ENCODE measurements at places on chromosomes 6 and 20.

GRCh38 chr20:31821427-31821826 is 2.3 kb downstream of the MYLK2 start:
- DNase-seq = no peak

DNA sequence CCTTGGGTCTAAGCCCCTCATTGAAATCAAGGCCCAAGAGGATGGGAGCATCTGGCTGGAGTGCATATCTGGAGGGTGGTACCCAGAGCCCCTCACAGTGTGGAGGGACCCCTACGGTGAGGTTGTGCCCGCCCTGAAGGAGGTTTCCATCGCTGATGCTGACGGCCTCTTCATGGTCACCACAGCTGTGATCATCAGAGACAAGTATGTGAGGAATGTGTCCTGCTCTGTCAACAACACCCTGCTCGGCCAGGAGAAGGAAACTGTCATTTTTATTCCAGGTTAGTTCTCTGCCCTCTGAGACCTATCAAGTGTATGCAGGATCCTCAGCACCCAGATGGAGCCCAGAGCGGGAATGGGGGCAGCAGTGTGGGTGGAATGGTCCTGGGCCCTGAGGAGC is 5.1 kb downstream of the BTN2A2 start:
- peak; percentile 5 for DNase-seq

DNA sequence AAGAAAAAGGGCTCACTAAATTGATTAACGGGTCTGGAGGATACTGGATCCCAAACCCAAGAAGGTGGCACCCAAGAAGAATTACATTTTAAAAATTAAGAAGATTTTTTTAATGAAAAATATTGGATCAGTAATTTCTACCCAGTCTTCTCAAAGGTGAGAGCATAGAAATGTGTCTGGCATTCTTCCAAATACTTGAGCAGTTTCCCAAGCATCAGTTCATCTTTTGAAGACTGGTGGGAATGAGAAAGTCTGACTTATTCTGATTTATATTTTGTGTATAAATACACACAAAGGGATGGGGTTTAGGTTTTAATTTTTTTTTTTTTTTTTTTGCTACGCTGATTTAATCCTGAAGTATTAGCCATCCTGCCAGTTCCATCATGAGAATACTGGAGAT is 3.3 kb downstream of the MGME1 start:
- DNase-seq = no peak

GRCh38 chr20:44056010-44056698 is 130.8 kb downstream of the JPH2 start:
- DNase-seq = peak; percentile 64

DNA sequence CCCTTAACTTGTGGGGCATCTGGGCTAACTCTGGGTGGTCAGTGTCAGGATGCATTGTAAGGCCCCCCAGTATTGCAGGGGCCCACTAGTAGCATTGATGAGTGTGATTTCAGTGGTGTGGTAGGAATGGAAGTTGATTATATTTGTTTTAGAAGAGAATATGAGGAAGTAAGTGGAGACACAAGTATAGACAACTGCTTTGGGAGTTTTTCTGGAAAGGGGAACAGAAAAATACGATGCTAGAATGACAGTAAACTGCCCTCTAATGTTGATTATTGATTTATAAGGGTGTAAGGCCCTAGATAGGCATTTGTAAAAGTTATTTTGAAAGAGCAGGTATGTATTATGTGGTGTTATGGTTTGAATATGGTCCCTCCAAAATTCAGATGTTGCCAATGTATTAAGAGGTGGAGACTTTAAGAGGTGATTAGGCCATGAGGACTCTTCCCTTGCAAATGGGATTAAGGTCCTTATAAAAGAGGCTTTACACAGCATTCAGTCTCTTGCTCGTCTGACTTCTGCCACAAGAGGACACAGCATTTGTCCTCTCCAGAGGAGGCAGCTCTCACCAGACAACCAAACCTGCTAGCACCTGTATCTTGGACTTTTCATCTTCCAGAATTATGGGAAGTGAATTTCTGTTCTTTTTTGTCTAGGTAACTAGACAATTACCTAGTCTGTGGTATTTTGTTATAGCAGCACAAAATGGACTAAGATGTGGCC is 135.9 kb upstream of the DTNBP1 start:
- DNase-seq = no peak

- DNase-seq = peak; percentile 59
These were observed 2.1 kb downstream of the EZR start for GRCh38 chr6:158816803-158817727.

- DNase-seq = no peak
These were observed 705.6 kb downstream of the UTRN start for GRCh38 chr6:144990784-144991183.

DNA sequence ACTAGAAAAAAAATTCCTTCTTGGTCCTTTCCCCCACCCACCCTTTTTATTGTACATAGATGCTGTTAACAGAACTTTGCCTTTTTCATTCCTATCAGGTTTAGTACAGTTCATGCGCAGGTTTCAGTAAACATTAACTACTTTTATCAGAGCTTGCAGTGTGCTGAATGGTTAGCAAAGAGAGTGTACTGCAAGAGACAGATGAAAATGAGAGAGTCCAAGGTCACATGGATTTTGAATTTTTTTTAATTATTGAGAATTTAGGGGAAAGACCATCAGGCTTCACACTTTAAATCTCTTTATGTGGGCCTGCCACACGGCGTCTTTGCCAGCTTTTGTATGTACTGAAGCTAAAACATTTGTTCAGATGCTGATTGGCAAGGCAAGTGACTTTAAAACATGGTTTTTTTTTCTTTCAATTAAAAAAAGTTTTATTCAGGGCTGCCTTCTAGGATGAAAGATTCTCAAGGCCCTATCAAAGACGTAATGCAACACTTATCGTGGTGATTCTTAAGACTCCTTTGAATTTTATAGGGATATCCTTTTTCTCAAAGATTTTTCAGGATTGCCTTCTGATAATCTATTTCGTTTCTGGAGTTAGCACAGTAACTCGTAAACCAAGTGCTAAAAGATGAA is 32.2 kb downstream of the RREB1 start:
- no peak for DNase-seq

DNA sequence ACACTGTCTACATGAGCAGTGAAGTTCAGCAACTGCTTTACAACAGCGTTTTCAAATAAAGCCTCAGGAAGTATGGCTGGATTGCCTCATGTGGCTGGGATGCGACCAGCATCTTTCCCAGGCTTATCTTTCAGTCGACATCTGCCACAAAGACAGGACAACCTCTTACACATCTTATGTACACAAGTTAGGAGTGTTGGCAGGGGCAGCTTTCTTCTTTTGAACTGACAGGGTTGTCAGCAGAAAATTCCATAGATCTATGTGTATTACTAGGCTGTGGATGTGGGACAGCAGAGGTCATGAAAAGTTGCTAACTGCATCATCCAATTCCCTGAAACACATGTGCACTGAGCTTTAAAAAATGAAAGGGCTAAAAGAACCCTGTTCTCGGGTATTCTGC is 48.1 kb downstream of the PLAGL1 start:
- no peak for DNase-seq

DNA sequence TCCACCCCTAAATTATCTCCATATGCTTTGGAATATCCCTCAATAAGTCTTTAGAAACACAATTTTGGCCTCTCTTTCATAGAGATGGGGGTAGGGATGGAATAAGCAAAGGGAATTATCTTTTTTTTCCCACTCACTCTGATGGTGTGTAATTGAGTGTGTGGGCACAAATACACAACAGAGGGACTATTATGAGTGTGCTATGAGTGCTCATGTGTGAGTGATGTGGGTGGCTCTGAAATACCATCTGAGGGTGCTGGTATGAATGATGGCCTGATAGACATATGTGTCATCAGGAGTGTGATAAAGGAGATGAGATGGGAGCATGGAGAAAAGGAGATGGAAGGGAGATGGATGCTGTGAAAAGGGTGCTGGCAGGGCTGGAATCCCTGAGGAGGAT is 35.6 kb downstream of the GSS start:
- DNase-seq = no peak

DNA sequence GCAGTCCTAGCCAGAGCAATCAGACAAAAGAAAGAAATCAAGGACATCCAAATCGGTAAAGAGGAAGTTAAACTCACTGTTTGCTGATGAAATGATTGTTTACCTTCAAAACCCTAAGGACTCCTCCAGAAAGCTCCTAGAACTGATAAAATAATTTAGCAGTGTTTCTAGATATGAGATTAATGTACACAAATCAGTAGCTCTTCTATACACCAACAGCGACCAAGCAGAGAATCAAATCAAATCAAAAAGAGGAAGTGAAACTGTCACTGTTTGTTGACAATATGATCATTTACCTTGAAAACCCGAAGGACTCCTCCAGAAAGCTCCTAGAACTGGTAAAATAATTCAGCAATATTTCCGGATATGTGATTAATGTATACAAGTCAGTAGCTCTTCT is 21.7 kb downstream of the SERPINB9 start:
- no peak for DNase-seq

GRCh38 chr6:34957231-34957783 is 68.3 kb downstream of the ANKS1A start:
- no peak for DNase-seq

- no peak for DNase-seq
These were observed 32.6 kb upstream of the TBC1D7 start for GRCh38 chr6:13360671-13361540.

- no peak for DNase-seq
These were observed 399.3 kb downstream of the HAO1 start for GRCh38 chr20:7540923-7541322.

- DNase-seq = no peak
These were observed 7.7 kb downstream of the TFAP2A start for GRCh38 chr6:10407018-10407673.

- DNase-seq = peak; percentile 35
These were observed 39.8 kb upstream of the ISM1 start for GRCh38 chr20:13180986-13181889.

DNA sequence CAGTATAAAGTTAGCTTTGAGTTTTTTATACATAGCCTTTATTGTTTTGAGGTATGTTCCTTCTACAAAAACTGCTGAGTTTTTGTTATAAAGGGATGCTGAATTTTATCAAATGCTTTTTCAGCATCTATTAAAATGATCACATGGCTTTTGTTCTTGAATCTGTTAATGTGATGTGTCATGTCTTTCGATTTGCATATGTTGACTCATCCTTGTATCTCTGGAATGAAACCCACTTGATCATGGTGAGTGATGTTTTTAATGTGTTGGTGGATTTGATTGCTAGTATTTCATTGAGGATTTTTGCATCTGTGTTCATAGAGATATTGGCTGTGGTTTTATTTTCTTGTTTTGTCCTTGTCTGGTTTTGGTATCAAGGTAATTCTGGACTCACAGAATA is 24.7 kb upstream of the BLCAP start:
- DNase-seq = peak; percentile 67

DNA sequence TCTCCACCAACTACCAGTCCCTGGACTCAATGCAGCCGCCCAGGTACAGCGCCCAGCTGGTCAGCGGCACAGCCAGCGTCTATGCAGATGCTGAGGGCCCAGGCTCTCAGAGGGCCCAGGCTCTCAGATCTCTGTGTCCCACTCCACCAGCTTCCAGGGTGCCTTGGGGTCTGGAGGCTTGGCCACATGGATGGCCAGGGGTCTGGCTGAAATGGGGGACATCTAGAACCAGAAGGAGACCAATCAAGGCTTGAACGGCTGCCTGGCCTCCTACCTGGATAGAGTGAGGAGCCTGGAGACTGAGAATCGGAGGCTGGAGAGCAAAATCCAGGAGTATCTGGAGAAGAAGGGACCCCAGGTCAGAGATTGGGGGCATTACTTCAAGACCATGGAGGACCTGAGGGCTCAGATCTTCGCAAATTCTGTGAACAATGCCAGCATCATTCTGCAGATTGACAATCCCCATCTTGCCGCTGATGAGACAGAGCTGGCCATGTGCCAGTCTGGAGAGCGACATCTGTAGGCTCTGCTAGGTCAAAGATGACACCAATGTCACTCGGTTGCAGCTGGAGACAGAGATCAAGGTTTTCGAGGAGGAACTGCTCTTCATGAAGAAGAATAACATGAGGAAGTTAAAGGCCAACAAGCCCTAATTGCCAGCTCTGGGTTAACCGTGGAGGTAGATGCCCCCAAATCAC is 44.1 kb upstream of the GRM4 start:
- no peak for DNase-seq

DNA sequence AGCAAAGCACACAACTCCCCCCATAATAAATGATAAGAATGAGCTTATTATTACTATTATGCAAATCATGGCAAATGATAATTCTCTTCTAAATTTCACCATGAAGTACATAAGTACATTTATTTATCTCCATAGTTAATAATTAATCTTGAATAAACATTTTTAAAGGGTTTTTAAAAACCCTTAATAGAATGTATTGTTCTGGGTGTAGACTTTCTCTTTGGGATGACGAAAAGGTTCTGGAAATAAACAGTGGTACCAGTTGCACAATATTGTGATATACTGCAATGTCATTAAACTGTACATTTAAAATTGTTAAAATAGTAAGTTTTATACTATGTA is 18.0 kb downstream of the DST start:
- no peak for DNase-seq

DNA sequence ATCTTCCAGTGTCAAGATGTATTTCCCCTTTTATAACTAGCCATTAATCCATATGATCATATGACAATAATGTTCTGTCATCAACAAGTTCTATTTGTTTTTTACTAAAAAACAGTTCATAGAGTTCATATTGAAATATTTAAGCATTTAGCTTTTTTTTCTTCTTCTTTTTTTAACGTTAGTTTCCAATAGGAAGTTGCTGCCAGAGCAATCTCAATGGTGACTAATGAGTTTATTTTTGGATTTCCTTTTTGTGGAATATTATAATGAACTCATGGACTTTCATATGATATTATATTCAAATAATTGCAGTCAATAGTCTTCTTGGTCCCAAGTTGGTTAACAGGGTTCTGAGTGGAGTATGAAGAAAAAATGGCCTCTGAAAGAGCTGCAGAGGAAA is 343.3 kb downstream of the BCKDHB start:
- no peak for DNase-seq

DNA sequence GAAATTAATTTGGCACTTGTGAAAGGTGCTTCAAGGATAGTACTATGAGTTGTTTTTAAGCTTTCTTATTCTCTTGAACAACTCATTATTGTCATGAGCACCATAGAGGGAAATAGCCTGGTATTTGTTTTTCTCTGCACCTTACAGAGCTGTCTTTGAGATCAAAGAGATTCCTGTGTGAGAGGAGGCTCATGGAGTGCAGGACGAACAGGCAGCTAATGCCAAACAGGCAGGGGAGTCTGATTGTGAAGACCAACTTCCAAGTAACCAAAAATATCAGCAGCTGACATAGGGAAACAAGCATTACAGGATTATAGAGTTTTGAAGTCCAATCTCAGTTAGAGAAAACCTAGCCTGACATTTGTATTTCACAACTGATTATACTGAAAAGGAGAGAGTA is 110.6 kb upstream of the TENT5A start:
- peak; percentile 46 for DNase-seq
